ENCODE measurements at places on chromosomes 4 and X.

DNA sequence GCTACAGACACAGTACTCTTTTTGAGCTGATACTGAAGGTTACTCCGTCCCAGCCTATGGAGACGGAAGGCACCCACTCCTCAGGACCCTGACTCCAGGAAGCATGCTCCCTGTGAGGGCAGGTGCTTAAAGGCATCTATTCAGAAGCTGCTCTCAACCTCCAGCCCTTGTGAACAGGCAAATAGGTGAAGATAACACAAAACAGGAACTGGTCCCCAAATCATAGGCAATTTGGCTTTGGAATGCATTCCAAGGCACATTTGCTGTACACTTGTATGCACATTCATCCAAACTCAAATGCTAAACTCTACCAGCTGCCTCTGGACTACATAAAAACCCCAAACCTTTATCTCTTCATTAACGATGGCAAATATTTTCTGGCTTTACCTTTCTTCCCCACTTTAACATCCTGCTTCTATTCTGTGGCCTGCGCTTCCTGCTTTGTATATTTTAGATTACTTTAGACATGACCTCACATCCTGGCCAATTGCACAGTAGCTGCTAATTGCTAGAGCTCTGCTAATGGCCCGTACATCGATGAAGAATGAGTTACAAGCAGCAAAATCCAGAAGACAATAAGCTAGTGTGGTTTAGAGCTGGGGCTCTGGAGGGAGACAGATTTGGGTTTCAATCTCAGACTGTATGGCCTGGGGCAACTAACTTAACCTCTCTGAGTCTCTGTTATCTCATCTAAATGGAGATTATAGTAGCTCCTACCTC is 3.2 kb downstream of the SEL1L3 start:
- no peak for DNase-seq

DNA sequence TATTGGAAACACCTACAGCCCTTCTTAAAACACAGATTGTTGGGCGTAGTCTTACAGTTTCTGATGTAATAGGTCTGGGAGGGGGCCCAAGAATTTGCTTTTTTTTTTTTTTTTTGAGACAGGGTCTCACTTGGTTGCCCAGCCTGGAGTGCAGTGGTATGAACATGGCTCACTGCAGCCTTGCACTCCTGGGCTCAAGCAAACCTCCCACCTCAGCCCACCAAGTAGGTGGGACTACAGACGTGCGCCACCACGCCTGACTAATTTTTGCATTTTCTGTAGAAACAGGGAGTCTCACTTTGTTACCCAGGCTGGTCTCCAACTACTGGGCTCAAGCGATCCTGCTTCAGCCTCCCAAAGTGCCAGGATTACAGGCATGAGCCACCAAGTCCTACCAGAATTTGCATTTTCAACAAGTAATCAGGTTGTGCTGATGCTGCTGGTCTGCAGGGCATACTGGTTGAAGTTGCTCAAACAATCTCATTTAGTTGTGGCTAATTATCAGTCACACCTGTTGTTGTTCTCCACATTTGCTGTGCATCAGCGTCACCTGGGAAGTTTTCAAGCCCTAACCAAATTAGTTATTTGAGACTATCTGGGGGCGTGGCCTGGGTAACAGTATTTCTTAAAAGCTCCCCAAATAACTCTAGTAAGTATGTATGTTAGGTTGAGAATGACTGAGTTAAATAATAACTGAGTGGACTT is 14.0 kb downstream of the TMEM154 start:
- no peak for DNase-seq

GRCh38 chrX:20254712-20255299 is 11.9 kb downstream of the RPS6KA3 start:
- no peak for DNase-seq

- no peak for DNase-seq
Observed at GRCh38 chrX:82541822-82542221, 966.3 kb upstream of the POU3F4 start.

- DNase-seq = no peak
Observed at GRCh38 chr4:67546004-67546356, 677 bp upstream of the CENPC start.

DNA sequence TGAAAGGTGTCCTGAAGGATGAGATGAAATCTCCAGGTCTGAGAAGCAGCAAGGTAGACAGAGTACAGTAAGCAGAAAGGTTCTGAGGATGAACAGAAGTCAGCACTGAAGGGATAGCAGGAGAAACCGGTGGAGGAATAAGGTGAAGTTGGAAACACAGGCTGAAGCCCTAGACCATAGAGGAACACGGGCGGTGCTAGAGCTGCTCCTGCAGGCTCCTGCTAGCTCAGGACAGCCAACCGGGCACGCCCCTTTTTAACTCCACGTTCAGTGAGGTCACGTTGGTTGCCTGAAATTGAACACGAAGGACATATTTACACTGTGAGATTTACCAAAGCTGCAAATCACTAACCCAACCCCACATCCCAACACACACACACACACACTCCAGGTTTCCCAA is 1886.4 kb upstream of the AGA start:
- no peak for DNase-seq

DNA sequence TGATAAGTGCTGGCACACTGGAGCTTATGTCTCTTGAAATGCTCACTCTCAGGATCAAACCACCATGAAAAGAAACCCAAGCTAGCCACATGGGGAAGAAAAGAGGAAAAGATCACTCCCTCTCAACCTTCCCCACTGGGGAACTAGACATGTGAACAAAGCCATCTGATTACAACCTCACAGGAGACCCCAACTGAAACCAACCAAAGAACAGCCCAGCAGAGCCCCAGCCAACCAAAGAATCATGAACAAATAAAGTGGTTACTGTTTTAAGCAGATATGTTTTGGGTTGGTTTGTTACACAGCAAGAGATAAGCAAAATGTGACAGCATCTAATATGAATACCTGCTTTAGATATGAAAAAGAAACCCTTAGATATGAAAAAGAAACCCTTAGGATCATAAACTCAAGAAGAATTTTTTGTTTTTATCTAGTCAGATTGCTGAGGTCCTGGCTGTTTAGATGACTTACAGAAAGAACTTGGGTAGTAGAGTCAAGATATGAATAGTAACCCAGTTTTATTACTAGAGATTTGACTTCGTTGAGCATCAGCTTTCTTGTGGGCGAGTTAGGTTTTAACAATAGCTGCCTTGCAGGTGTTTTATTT is 23.7 kb upstream of the TLR7 start:
- no peak for DNase-seq

DNA sequence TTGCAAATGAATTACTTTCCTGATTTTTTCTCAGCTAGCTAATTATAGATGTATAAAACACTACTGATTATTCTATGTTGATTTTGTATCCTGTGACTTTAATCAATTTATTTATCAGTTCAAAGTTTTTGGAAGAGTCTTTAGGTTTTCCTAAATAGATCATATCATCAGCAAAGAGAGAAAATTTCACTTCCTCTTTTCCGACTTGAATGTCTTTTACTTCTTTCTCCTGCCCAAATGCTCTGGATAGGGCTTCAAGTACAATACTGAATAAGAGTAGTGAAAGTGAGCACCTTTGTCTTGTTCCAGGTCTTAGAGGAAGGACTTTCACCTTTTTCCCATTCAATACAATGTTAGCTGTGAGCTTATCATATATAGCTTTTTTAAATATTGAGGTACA is 417.9 kb downstream of the PDGFC start:
- no peak for DNase-seq

- DNase-seq = peak; percentile 87
Observed at GRCh38 chr4:38078590-38079421, 118.6 kb downstream of the PTTG2 start.

- no peak for DNase-seq
Observed at GRCh38 chrX:84737471-84737871, 235.2 kb upstream of the HDX start.

DNA sequence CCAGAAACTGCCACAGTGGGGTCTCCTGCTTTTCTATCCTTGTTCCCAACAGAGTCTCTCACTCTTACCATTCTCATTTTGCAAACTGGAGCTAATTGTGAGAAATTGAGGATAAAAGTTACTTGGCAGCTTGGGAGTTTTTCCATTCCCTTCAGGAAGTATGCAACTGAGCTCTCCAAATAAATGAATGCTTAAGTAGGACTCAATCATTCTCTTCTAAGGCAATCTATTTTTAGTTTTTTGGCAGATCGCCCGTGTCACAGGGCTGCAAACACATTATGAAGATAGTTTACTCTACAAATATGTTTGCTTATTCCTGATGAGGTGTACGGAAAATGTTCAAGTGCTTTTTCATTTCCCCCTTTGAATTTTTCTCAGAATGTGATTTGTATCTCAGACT is 5.3 kb downstream of the ASB11 start:
- DNase-seq = peak; percentile 53

- no peak for DNase-seq
Observed at GRCh38 chrX:82224961-82225360, 1023.1 kb downstream of the SH3BGRL start.

DNA sequence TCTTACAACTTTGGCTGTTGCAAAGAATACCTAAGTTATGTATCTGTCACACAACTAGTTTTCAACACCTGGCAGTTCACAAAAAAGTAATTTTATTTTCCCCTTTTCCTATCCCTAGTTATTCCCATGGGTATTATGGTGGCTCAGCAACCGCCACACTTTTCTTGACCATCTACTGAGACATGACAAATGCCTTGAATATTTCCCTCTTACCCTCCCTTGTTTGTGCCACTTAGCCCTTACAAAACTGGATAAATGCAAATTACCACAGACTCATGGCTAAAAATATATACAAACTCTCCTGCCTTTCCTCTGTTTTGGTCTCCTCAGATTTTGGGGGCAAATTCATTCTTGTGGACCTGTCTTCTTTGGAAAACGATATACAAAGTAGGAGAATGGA is 72.1 kb downstream of the AMOT start:
- DNase-seq = no peak

DNA sequence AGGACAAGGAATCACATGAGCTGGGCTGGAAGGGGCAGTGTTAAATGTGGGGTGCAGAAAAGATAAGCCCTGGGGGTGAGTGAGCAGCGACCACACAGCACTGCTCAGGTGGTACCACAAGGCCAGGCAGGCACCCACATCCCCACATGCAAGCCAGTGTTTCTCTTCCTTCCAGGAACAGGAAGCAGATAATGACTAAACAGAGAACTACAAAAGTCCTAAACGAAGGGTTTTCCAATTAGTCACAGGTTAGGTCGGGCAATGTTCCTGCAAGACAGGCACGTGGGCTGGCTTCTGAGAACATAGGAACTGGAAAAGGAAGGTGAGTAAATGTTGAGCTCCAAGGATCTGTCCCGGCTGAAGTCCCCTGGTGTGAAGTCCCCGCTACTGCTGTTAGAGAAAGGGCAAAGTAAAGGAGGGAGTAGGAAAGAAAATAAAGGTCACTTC is 19.5 kb downstream of the RELL1 start:
- peak; percentile 99 for DNase-seq

- DNase-seq = no peak
Observed at GRCh38 chr4:85086721-85087120, 120.2 kb upstream of the WDFY3 start.

- DNase-seq = no peak
Observed at GRCh38 chr4:153553819-153554170, 87.6 kb downstream of the TMEM131L start.

GRCh38 chrX:120464411-120464810 is 4.7 kb downstream of the LAMP2 start:
- DNase-seq = no peak

GRCh38 chr4:135949931-135950330 is 1582.4 kb downstream of the PCDH18 start:
- DNase-seq = peak; percentile 69

DNA sequence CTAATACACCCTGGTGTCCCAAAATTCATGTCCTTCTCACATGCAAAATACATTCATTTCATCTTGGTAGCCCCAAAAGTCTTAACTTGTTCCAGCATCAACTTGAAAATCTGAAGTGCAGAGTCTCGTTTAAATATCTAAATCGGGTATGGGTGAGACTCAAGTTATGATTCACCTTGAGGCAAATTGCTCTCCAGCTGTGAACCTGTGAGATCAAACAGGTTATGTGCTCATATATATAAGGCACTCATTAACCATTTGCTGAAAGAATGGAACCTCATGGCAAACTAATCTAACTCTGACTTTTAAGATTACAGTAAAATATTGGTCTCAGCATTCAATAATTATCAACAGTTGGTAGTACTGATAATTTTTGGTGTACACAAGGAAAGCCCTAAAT is 55.5 kb downstream of the PDLIM5 start:
- peak; percentile 61 for DNase-seq

- DNase-seq = peak; percentile 57
Observed at GRCh38 chr4:184439856-184440594, 34.3 kb downstream of the IRF2 start.

DNA sequence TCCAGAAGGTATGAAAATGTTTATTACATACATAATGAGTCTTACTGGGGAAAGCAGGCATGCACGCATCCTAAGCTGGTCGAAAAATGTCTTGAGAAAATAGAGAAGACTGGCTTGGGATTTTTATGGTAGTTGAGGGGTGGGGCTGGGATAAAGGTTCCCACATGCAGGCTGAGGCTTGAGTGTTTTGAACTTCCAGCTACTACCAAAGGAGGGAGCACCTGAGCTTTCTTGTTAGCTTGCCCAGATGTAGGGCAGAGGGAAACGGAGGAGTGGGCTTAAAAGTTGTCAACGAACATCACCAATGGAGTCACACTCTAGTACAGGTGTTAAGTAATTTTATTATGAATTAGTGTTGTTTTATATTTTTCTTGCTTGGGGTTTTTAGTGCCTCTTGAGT is 39.6 kb upstream of the SRPX start:
- peak; percentile 30 for DNase-seq
